Colonic mucosa (tissue), 4 donors: ENCODE measurements at places on chromosomes 6 and 20. TPM values are rescaled to one million over a fixed set of nuclear protein-coding genes. Genes with fewer than 3 reads are reported as not detected.

The NTSR1 gene
- total RNA-seq = 0.05 TPM

GRCh38 chr6:4253604-4254231, 118.3 kb upstream of the ECI2 start:
- H3K27ac ChIP-seq = no peak overlapping the region
- peak; percentile 39 for DNase-seq
- H3K4me3 ChIP-seq = no peak overlapping the region

GRCh38 chr6:157225575-157225995, 97.7 kb downstream of the TMEM242 start:
- no peaks in the 10 kb centered on the region for H3K27me3 ChIP-seq
- H3K4me1 ChIP-seq = no peaks in the 10 kb centered on the region
- no peaks in the 10 kb centered on the region for H3K36me3 ChIP-seq
- no peak overlapping the region for H3K27ac ChIP-seq
- no peak for DNase-seq
- no peak overlapping the region for H3K4me3 ChIP-seq

DNA sequence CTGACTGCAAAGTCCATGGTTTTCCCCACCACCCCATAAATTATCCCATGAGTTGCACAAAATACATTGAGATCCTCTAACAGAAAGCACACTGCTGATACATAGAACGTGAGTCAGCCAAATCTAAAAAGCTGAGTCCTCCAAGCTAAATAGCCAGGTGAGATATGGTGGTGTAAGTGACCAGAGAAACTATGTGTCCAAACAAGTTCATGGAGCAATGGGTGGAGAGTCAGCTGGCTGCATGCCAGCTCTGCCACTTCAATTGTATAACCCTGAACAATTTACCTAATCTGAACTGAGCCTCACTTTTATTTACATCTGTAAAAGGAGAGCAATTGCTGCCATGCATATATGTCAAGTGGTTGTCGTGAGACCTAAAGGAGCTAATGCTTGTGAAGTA, 9.7 kb downstream of the SNAP25 start:
- H3K36me3 ChIP-seq = no peaks in the 10 kb centered on the region
- no peak for DNase-seq
- no peaks in the 10 kb centered on the region for H3K27me3 ChIP-seq
- H3K4me3 ChIP-seq = no peak overlapping the region
- no peak overlapping the region for H3K27ac ChIP-seq
- H3K4me1 ChIP-seq = no peaks in the 10 kb centered on the region

The SLPI gene
- total RNA-seq = 113 TPM

DNA sequence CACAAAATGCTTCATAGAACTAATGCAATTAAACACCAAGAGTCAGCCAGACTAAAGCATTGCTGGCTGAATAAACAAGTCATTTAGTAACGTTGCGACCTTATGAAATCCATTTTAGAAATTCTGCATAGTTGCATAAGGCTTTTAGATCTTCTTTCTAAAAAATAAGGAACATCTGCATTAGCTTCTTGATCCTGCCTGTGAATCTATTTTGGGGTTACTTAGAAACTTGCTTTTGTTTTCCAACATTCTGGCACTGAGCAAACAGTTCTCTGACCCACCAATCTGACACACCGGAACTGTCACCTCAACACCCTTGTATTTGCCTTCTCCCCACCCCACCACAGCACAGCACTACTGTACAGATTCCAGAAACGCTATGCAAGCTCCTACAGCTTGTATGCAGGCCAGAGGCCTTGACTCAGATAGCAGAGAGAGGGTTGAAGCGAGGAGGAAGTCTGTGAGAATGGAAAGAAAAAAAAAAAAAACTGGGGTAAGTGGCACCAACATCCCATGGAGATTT, 55.0 kb downstream of the KIF13A start:
- H3K27me3 ChIP-seq = no peaks in the 10 kb centered on the region
- no peak overlapping the region for H3K4me3 ChIP-seq
- H3K36me3 ChIP-seq = no peaks in the 10 kb centered on the region
- H3K27ac ChIP-seq = peak overlapping the region; percentile 7
- no peak for DNase-seq

- no peaks in the 10 kb centered on the region for H3K36me3 ChIP-seq
- peak; percentile 32 for DNase-seq
- H3K4me1 ChIP-seq = no peaks in the 10 kb centered on the region
- peaks cover 23% of the 10 kb centered on the region for H3K27me3 ChIP-seq
These were observed 1.0 kb downstream of the CALHM6 start for GRCh38 chr6:116461932-116462885.

- no peaks in the 10 kb centered on the region for H3K4me1 ChIP-seq
- no peak overlapping the region for H3K4me3 ChIP-seq
- DNase-seq = no peak
- H3K36me3 ChIP-seq = no peaks in the 10 kb centered on the region
- H3K27ac ChIP-seq = no peak overlapping the region
These were observed 39.2 kb downstream of the SAMD3 start for GRCh38 chr6:130183271-130184222.

The OR12D3 gene
- total RNA-seq = not detected

DNA sequence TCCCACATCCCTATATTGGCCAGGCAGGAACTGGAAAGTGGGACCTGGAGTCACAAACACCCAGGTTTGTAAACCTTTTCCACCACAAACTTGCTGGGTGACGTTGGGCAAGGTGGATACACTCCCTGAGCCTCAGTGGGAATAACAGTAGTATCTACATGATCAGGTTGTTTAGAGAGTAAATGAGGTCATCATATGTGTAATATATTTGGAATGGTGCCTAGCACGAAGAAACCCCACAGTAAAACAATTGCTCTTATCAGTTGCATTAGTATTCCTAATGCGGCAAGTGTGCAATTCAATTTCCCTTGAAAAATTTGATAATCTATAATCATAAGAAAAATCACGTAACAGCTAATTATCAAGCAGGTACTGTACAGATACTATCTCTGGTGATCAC, 51.9 kb downstream of the HIVEP2 start:
- H3K4me1 ChIP-seq = no peaks in the 10 kb centered on the region
- no peak overlapping the region for H3K27ac ChIP-seq
- no peaks in the 10 kb centered on the region for H3K36me3 ChIP-seq
- H3K4me3 ChIP-seq = no peak overlapping the region

- peaks cover 4% of the 10 kb centered on the region for H3K4me1 ChIP-seq
- peak overlapping the region; percentile 83 for H3K4me3 ChIP-seq
- peak overlapping the region; percentile 78 for H3K27ac ChIP-seq
- no peaks in the 10 kb centered on the region for H3K27me3 ChIP-seq
- DNase-seq = no peak
These were observed 1.8 kb downstream of the LTB start for GRCh38 chr6:31580438-31580740.

DNA sequence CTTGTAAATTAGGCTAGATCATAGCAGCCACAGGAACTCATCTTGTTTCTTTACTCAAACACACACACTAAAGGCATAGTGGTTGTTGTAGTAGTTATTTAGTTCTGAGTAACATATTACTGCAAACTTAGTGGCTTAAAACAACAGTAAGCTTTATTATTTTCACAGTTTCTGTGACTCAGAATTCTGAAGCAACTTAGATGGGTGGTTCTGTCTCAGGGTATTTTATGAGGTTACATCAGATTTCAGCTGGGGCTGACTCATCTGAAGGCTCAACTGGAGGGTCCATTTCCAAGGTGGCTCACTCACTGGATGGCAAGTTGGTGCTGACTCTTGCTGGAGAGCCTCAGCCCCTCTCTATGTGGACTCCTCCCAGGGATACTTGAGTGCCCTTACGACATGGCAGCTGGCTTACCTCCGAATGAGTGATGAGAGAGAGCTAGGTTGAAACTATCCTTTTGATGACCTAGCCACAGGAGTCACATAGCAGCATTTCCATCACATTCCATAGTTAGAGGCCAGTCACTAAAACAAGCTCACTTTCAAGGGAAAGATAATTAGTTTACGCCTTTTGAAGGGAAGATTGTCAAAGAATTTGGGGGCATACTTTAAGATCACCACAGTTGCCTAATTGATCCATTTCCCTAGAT, 136.5 kb upstream of the PRND start:
- H3K27me3 ChIP-seq = no peaks in the 10 kb centered on the region
- no peaks in the 10 kb centered on the region for H3K36me3 ChIP-seq
- H3K4me1 ChIP-seq = no peaks in the 10 kb centered on the region
- H3K4me3 ChIP-seq = no peak overlapping the region
- H3K27ac ChIP-seq = no peak overlapping the region
- no peak for DNase-seq

GRCh38 chr20:36777167-36777566, 3.6 kb upstream of the DSN1 start:
- H3K27ac ChIP-seq = no peak overlapping the region
- H3K4me1 ChIP-seq = peaks cover 10% of the 10 kb centered on the region
- H3K36me3 ChIP-seq = no peaks in the 10 kb centered on the region
- H3K4me3 ChIP-seq = no peak overlapping the region
- no peaks in the 10 kb centered on the region for H3K27me3 ChIP-seq

DNA sequence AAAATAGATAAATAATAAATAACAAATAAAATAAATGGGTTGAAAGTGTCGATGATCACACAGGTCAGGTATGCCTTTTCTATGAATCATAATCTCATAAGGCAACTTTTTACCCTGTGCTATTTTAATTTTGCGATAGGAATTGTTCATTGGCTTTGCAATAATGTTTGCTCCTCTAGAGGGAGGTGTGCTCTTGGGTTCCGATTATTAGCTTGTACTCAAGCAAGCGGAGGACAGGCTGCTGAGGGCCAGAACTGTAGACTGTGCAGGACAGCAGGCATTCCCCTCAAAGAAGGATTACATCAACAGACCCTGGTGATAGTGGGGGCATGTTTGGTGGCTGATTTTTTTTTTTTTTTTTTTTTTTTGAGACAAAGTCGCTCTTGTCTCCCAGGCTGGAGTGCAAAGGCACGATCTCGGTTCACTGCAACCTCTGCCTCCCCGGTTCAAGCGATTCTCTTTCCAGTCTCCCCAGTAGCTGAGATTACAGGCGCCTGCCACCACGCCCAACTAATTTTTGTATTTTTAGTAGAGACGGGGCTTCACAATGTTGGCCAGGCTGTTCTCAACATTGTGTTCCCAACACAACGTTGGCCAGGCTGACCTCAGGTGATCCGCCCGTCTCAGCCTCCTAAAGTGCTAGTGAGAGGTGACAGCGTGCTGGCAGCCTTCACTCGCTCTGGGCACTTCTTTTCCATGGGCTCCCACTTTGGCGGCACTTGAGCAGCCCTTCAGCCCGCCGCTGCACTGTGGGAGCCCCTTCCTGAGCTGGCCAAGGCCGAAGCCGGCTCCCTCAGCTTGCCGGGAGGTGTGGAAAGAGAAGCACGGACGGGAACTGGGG, 35.6 kb downstream of the RIOK1 start:
- no peaks in the 10 kb centered on the region for H3K36me3 ChIP-seq
- no peak overlapping the region for H3K27ac ChIP-seq
- H3K4me1 ChIP-seq = no peaks in the 10 kb centered on the region
- no peaks in the 10 kb centered on the region for H3K27me3 ChIP-seq
- no peak overlapping the region for H3K4me3 ChIP-seq
- no peak for DNase-seq

The SLC22A2 gene
- not detected for total RNA-seq

GRCh38 chr6:46862381-46862780, 59.4 kb downstream of the ADGRF5 start:
- no peak overlapping the region for H3K27ac ChIP-seq
- H3K4me1 ChIP-seq = no peaks in the 10 kb centered on the region

- no peak overlapping the region for H3K27ac ChIP-seq
- H3K4me1 ChIP-seq = no peaks in the 10 kb centered on the region
- no peaks in the 10 kb centered on the region for H3K36me3 ChIP-seq
- no peak overlapping the region for H3K4me3 ChIP-seq
These were observed 67.0 kb downstream of the DNAAF9 start for GRCh38 chr20:3340443-3340842.

DNA sequence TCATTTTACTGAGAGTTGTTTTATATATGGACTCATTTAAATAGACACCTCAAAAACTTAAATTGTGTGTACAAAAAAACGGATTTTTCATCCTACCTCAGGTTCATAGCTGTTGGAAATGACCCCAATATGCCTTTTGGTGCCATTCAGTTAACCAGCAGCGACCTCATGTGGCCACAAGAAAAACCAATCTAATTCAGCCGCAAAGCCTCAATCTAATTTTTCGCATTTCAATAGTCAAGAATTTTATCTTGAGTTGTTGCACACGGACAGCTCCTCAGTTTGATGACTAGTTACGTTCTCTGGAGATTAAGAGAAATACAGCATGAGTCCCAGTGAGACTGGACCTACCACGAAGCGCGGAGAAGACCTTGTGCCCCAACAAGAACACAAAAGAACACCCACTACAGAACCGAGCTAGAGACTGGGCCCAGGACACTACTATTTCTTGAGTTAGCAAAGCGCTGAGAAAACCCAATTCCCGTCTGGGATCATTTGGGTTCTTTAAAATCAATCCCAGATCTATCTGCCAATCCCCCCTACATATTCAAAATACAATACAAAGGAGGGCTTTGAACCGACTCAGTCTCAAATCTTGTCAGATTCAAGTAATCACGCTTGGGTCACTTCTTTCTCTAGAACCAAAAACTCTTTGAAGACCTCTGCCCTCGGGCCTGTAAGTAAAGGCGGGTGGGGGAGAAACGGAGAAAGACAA, 1.1 kb downstream of the TCP11 start:
- no peaks in the 10 kb centered on the region for H3K4me1 ChIP-seq
- no peaks in the 10 kb centered on the region for H3K27me3 ChIP-seq
- H3K4me3 ChIP-seq = no peak overlapping the region
- H3K27ac ChIP-seq = no peak overlapping the region

DNA sequence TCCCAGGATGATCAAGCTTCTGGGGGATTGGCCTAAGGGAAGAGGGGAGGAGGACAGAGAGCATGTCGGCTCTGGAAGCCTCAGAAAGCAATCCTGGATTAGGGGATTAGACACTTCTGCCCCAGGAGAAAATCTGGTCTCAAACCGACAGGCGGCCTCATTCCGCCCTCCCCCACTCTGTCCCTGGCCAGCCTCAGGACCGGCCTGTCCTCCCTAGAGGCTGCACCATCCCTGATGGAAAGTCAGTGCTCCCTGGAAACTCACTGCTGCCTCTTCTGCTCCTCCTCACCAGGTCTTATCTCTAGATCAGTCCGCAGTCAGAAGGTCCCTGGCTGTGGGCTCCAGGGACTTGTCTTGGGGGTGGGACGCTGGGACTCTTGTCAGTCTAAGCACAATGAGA, 905 bp upstream of the SLC12A5 start:
- H3K36me3 ChIP-seq = no peaks in the 10 kb centered on the region
- no peak overlapping the region for H3K4me3 ChIP-seq
- DNase-seq = no peak
- H3K27me3 ChIP-seq = peaks cover 35% of the 10 kb centered on the region
- no peak overlapping the region for H3K27ac ChIP-seq

The SRMS gene
- total RNA-seq = 0.32 TPM

DNA sequence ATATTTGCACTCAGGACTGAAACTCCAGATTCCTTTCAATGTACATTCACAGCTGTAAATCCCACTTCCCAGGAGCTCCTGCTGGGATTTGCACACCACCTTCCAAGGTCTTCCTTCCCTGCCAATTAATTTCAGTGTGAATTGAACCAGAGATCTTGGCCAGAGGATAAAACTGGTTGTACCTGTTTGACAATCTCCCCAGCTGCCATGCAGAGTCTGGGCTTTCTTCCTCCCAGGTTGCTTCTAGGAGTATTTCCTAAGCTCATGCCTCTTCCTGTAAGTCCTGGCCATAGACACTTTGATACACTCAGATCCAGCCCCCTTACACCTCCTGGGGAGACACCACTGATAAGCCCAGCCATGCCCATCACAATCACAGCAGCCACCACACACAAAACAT, 15.6 kb downstream of the MAFB start:
- no peaks in the 10 kb centered on the region for H3K36me3 ChIP-seq
- no peak for DNase-seq
- H3K27me3 ChIP-seq = no peaks in the 10 kb centered on the region
- no peak overlapping the region for H3K27ac ChIP-seq
- no peak overlapping the region for H3K4me3 ChIP-seq

GRCh38 chr20:38581013-38581412, at the start of gene ADIG:
TSS of gene ADIG (plus strand) at chr20:38581197. CDS start at chr20:38581251, 54 bp downstream.
- H3K36me3 ChIP-seq = no peaks in the 10 kb centered on the region
- DNase-seq = no peak
- no peaks in the 10 kb centered on the region for H3K27me3 ChIP-seq
- H3K4me1 ChIP-seq = no peaks in the 10 kb centered on the region
